Activated T-cell treated with anti-CD3 and anti-CD28 coated beads, Interleukin-2, amount 50 U/mL, for 48 hours (primary cell): ENCODE measurements at places on chromosomes 3 and 15.

DNA sequence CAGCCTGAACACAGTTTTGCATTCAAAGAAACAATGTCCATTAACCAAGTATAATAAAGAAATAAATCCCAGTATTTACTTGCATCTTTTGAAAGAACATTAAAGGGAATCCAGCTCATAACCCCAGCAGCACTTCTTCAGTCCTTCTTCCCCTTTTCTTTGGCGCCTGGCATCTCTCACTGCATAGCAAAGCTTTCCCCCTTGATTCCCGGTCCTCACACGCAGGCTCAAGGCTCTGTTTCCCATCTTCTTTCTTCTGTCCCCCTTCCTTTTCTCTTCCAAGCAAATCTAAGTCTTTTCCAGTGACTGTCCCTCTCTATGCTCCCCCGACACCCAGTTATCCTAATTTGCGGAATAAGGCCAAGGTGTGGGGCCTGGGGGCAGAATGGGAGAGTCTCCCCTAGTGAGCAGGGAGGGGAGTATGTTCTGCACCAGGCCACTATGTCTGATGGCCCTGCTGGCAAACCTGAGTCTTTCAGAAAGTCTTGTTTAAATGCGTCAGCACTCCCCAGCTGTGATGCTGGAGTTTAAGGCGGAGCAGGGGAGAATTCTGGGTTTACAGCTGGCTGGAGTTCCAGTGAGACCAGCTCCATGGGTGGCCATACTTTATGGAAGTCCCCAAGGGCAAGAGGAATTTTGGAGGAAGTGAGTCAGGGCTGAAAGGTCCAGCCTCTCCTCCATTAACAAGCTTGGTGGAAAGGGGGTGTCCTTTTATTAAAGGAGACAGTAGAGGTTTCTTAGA is 42.1 kb downstream of the GOLGA6A start:
- no peak for DNase-seq

DNA sequence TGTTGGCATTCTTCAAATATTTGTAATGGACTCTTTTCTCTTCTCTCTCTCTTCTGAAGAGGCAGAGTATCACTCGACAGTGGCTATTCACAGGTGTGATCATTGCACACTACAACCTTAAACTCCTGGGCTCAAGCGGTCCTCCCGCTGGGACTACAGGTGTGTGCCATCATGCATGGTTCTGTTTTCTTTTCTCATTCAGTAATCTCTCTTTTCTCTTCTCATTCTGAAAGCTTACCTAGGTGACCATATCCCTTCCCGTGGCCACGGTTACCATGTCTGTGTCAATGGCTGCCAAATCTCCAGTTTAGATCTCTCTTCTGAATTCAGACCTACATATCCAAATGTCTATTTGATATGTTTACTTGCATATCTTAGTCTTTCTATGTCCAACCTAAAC is 96.3 kb downstream of the SOX2 start:
- DNase-seq: no peak

GRCh38 chr15:50355980-50356379 is 982 bp upstream of the GABPB1 start:
- no peak for DNase-seq

- DNase-seq: no peak
These were observed 4.5 kb downstream of the CORO2B start for GRCh38 chr15:68583321-68583720.

- no peak for DNase-seq
These were observed 35.2 kb downstream of the GOLGA6L2 start for GRCh38 chr15:23411841-23412240.

DNA sequence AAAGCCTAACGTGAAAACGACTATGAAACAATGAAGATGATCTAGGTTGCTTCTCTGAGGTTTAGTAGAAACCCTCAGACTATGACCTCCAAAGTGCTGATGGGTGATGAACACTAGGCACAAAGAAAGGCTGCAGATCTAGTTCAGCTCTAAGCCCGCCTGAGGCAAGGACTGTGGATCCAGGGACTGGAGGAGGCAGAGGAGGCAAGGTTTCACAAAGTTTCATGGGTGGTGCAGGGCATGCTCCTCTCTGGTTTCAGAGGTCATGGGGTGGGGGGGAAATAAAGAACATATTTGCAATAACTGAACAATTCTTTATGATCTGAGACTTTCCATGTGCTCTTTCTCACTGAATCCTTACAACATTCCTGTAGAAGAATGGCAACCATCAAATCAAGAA is 679.2 kb downstream of the NTRK3 start:
- no peak for DNase-seq

GRCh38 chr3:62097121-62097520 is 276.2 kb downstream of the FEZF2 start:
- no peak for DNase-seq

- DNase-seq: peak; percentile 47
These were observed 5.1 kb downstream of the RNU6-1 start for GRCh38 chr15:67834581-67835296.

GRCh38 chr15:23910030-23910429 is 222.9 kb upstream of the NDN start:
- DNase-seq: no peak

GRCh38 chr3:196147116-196147515 is 64.1 kb downstream of the ZDHHC19 start:
- no peak for DNase-seq

- DNase-seq: no peak
These were observed 91.0 kb upstream of the UBE3A start for GRCh38 chr15:25529774-25530173.

GRCh38 chr15:100765467-100766241 is 114.0 kb upstream of the ALDH1A3 start:
- DNase-seq: no peak

- no peak for DNase-seq
These were observed 9.5 kb downstream of the SEC22C start for GRCh38 chr3:42572278-42572677.

- no peak for DNase-seq
These were observed 9.9 kb downstream of the TRAK1 start for GRCh38 chr3:42101048-42101447.

- no peak for DNase-seq
These were observed 435.1 kb downstream of the LPP start for GRCh38 chr3:188589071-188589470.

DNA sequence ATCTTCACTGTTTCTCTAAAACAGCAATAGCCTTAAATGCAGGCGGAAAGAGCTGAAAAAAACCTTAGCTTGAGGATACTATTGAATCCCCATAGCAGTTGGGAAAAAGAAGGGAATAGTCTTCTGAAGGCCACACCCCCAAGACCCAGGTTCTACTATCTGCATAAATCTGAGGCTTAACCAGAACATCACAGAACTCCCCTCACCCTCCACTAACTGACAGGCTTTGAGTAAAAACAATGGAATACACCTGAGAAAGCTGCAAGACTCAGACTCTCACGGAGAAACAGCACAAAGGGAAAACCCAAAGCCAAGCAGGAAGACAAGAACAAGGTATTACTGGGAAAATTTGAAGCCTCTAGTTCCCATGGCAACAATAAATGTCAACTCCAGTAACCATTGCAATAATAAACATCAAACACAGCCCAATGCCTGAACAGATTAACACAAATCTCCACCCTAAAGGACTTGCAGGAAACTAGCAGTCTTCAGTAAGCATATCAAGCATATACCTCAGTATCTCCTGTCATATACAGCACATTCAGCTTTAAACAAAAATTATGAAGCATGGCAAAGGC is 56.4 kb downstream of the TMCC1 start:
- DNase-seq: no peak

DNA sequence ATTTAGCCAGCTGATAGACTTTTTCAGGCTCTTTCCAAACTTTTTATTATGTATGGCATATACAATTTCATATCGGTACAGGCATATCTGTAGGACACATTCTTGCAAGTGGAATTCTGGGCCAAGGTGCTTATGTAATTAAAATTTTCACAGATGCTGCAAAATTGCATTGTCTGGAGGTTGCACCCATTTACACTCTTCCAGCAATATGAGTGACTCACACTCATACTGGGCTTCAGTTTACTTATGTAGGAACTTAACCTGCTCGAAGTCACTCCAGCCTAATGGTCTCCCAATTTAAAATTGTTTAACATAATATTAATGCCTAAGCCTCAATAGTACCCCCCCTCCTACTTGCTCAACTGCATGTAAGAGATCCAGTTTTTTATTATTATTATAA is 11.2 kb upstream of the SEC62 start:
- no peak for DNase-seq

DNA sequence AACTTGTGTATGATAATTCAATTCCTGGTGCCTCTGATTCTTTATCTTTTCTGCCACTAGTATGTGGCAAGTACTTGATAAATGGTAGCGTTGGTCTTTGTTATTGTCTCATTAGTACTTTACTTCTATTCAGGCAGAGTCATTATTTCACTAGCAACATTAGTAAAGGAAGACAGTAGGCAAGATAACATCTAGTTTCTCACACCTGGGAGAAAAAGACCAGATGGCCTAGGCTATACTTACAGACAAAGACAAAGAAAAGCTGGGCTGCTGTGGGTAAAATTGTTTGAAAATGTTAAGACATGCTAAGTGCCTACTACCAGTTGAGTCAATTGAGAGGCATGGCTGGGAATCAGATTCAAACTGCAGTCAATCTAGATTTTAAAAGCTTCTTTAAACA is 198.7 kb upstream of the CMC1 start:
- DNase-seq: no peak
